Right lung (tissue), 10 donors: ENCODE measurements at places on chromosomes 4 and X.

GRCh38 chr4:9771034-9771433 is 10.4 kb upstream of the DRD5 start:
- DNase-seq = no peak

DNA sequence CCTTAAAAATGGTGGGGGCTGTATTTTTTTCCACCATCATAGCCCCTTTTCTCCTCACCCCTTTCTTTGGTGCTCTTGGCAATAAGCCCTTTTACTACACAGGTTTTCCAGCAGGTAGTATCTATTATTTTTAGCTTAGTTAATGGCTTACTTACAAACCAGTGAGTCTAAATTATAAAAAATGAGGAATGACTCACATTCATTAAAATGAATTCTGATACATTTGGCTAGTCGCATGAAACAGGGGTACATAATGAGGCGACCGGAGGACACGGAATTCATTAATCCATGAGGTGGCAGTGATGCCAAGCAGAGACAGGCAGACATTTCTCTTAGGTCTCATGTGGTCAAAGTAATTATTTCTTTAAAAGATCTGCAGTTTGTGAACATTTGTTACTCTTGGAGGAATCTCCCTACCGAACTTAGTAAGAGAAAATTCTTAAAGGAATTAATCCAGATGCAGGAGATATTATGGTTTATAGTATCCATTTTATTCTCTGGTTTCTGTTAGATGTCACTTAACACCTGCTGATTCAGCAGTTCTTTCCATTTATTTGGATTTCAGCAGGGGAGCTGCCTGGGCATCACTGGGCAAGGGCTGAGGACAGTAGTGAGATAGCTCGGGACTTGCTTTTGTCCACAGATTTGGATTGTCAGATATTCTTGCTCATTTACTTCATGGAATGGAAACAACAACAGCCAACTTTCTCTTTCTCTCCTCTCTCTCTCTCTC is 575.0 kb upstream of the NR3C2 start:
- DNase-seq = no peak

- DNase-seq = no peak
Observed at GRCh38 chr4:163542275-163542674, 47.8 kb downstream of the TMA16 start.

GRCh38 chr4:73692254-73692653 is 48.1 kb upstream of the CXCL8 start:
- no peak for DNase-seq

GRCh38 chrX:11209798-11210414 is 83.3 kb upstream of the AMELX start:
- DNase-seq = no peak

GRCh38 chrX:13506574-13506973 is 62.8 kb upstream of the EGFL6 start:
- peak; percentile 40 for DNase-seq

DNA sequence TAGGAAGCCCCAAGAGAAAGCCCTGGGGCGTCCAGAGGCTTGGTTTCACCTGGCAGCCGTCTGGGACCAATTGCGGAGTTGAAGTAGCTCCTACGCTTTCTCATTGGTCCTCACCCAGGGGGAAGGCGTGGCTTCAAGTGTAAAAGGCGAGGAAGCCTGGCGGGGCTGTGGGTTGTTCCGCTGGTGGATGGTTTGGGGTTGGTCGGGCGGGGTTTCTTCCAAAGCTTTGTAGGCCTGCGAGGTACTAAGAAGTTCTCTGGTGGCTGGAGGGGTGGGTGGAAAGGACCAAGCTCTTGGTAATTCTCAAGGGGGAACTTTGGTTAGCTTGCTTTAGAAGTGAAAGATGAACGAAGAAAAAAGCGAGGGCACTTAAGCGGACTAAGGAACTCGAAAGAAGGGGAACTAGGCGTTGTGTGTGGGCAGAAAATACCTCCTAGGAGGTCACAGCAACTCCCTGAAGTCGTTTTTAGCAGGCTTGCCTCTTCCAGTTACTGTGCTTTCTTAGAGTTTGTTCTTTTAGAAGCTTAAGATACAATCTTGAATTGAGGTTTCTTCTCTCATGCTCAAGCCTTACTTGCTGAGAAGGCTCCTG is 36.6 kb downstream of the CCNG2 start:
- DNase-seq = no peak

- no peak for DNase-seq
Observed at GRCh38 chr4:41712425-41712824, 36.1 kb downstream of the PHOX2B start.

GRCh38 chrX:110403441-110404238 is 45.0 kb downstream of the RTL9 start:
- no peak for DNase-seq

GRCh38 chr4:53929955-53930798 is 134.2 kb downstream of the CHIC2 start:
- DNase-seq = peak; percentile 77

DNA sequence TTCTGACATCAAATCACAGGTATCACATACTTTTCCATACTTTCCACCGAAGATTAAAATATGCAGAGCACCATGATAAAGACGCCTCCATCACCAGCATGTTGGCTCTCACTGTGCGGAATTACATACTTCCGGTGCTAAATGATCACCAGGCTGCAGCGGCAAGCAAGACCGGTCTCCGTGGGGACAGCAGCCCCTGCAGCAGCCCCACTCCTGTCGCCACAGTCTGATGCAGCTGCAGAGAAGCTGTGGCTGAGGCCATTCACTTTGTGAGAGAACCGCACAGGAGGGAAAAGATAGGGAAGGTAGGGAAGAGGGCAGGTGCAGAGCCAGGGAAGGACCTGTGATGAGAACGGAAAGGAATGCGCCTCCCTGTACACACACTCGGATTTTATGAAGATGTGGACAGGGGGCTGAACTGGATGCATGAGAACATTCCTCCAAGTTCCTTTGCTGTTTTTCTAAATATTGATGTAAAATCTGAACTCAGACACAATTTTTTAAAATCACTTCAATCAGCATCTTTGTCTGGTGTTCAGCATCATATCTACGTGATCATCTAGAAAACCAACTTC is 38.3 kb downstream of the AFAP1 start:
- DNase-seq = no peak

GRCh38 chrX:49186125-49187027 is at the start of gene PRICKLE3:
Gene PRICKLE3, minus strand, starts transcription at chrX:49186373. Its CDS starts 76 bp downstream, at chrX:49186297.
- peak; percentile 45 for DNase-seq

- no peak for DNase-seq
Observed at GRCh38 chrX:52870046-52870445, 2.2 kb upstream of the XAGE3 start.

DNA sequence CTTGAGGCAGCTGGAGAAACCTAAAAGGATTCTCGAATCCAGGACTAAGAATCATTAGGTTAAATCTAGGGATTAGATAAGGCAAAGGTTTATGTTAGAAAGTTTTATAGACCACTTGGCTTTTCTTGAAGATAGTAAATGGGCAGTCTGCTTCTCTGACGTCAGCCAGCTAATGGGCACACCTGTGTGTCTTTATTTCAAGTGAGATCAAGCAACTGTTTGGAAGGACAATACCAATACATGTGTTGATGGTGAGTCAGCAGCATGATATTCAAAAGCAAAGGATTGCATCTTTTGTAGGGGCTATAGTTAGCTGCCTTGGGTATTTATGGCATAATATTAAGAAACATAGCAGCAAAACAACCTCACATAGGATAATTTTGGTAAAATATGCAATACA is 46.5 kb upstream of the GRPR start:
- no peak for DNase-seq

- no peak for DNase-seq
Observed at GRCh38 chr4:63921561-63921960, 487.7 kb downstream of the TECRL start.

DNA sequence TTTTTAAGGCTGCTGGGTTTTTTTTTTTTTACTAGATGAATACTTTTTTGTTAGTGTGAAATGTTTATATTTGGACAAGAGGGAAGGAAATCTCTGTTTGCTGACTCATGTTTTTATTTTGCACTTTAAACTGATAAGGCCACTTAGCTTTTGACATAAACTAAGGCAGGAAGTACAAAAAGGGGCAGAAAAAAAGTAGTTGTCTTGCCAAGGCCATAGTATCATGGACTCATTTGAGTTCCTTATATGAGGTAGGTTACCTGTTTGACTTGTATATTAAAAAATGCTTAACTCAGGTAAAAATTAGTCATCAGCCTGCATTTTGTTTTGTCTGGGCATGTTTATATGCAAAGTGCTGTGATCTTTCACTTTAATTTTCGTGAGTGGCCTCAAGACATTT is 26.0 kb downstream of the SMAD1 start:
- no peak for DNase-seq

- DNase-seq = peak; percentile 10
Observed at GRCh38 chr4:109701566-109702410, 1.5 kb downstream of the CASP6 start.

- DNase-seq = no peak
Observed at GRCh38 chr4:150366487-150366999, 215.4 kb upstream of the MAB21L2 start.

- DNase-seq = no peak
Observed at GRCh38 chr4:123390846-123391456, 5.6 kb upstream of the SPRY1 start.

DNA sequence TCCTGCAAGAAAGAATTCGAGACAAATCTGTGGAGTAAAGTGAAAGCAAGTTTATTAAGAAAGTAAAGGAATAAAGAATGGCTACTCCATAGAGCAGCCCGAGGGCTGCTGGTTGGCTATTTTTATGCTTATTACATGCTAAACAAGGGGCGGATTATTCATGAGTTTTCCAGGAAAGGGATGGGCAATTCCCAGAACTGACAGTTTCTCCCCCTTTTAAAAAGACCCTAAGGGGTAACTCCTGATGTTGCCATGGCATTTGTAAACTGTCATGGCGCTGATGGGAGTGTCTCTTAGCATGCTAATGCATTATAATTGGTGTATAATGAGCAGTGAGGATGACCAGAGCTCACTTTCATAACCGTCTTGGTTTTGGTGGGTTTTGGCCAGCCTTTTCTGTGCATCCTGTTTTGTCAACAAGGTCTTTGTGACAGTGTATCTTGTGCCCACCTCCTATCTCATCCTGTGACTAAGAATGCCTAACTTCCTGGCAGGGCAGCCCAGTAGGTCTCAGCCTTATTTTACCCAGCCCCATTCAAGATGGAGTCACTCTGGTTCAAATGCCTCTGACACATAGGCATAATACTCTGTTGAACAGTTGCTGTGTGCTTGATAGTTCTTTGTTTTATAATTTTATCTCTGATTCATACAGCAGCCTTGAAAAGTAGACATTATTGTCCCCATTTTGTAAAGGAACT is 25.8 kb downstream of the GAB1 start:
- no peak for DNase-seq

GRCh38 chr4:168836490-168836889 is 173.6 kb downstream of the CBR4 start:
- DNase-seq = no peak

DNA sequence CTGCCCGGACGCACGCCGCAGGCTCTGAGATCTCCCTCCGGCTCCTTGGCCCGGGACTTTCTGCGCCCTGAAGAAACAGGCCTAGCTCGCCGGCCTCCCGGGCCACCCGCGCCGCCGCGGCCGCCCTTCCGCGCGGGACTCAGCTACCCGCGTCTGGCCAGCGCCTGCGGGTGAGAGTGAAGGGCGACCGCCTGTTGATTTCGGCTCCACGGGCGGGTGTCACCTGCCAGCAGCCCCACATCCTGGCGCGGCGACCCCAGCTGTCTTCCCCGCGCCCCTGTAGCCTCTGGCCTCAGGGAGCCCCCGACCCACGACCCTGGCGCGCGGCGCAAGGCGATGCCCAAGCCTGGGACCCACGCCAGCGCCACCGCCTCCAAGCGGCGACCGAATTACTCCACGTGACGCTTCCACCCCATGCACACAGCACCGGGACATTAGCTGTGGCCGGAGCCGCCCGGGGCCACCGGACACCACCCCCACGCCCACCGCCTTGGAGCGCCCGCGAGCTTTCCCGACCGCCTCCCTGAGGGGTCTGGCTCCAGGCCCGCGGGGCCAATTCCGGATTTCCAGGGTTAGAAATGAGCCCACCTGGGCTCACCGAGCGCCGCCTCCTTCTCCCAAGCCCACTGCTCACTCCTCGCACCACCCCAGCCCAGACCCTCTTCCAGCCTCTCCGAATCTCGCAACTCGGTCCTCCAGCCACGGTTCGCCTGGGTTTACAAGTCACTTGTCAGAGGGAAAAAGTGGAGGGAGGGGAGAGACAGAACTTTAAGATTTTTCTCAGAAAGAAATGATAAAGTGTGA is 10.2 kb downstream of the ARX start:
- DNase-seq = no peak

DNA sequence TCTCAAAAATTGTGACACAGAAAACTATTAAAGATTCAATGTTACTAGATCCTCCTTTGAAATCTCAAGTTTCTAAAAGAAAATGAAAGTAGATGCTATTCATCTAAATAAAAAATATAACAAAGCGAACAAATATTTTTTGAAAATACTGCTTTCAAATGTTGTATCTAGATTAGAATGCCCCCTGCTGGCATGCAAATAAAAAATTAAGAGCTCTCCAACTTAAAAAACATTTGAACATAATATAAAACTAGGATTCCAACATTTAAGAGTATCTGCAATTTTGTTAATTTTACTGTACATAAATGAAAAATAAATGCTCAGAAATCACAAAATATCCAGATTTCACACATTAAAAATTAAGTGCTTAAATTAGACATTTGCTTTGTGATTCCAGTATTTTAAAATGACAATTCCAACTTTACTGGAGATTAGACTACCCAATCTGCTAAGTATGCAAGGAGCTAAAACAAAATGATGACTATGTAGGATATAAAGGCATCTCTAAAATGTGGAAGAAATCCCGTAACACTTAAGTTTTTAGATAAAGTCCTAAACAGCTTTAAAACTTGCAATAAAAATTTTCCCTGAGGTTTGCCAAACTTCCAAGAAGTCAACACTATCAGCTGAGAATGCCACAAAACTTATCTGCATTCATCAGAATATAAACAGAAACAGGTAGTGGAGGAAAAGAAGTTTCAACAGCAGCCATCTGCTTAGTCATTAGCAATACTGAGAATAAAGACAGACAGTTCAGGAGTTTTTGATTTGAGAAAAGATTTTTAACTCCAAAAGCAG is 32.7 kb downstream of the DHX15 start:
- DNase-seq = peak; percentile 28

GRCh38 chr4:104451573-104451972 is 43.1 kb downstream of the CXXC4 start:
- no peak for DNase-seq

DNA sequence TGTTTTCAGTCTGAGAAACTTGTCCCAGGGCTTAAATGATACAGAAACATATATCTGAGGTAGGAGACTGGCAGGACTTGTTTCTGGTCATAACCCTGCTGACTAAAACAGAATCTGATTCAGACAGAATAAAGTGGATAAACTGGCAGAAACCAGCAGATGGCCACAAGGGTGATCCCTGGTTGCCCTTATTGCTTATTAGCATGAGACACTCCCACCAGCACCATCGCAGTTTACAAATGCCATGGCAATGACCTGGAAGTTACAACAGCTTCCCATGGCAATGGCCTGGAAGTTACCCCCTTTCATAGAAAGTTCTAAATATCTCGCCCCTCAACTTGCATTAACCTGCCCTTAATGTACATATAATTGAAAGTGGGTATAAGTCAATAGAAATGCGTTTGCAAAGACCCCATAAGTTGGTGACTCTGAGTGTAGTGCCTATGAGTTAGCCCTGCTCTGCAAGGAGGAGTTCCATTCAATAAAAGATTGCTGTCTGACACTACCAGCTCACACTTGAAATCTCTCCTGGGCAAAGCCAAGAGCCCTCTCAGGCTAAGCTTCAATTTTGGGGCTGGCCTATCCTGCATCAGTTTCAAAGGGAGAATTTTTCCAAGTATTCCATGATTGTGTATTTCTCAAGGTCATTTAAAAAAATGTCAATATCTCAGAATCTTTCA is 52.9 kb upstream of the PAGE5 start:
- DNase-seq = no peak

- DNase-seq = no peak
Observed at GRCh38 chrX:649166-649565, 18.6 kb downstream of the SHOX start.
